ENCODE measurements at places on chromosomes 12 and 14.

DNA sequence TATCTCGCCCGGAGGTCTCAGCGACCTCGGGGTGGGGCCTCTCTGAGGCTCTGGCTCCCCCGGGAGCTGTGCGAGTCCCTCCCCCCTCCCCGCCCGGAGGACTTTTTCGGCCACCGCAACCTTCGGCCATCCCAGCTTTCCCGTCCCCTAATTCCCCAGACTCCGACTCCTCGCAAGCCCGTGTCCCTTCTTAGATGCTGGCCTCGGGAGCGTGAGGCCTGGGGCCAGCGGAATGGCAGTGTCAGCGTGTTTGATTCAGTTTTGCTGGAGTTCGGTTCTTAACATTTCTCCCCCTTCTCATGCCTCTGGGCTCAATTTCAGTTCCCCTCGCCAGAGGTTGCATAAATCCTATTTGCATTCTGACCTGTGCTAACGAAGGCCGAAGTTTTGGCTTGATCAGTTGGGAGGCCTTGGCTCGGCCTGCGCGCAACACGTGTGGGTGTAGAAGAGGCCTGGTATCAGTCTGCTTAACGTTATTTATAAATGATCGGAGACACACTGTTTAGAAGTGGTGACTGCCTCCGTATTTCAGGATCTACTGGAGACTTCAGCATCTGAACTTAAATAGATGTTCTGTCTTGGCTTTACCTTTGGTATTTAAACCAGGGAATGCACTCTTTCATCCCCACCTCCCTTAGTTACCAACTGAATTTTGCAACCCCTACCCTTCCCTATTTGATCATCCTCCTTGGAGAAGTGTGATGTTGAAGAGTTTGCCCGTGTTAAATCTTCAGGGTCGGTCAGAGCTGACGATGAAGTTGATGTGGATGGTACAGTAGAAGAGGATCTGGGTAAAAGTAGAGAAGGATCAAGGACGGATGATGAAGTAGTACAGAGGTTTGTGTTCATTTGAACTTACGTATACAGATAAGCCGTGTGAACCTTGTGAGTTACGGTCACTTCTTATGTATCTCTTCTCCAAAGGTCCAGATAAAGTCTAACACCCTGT lies 851 bp downstream of the HSP90B1 start:
- DNase-seq, result peak; percentile 5

DNA sequence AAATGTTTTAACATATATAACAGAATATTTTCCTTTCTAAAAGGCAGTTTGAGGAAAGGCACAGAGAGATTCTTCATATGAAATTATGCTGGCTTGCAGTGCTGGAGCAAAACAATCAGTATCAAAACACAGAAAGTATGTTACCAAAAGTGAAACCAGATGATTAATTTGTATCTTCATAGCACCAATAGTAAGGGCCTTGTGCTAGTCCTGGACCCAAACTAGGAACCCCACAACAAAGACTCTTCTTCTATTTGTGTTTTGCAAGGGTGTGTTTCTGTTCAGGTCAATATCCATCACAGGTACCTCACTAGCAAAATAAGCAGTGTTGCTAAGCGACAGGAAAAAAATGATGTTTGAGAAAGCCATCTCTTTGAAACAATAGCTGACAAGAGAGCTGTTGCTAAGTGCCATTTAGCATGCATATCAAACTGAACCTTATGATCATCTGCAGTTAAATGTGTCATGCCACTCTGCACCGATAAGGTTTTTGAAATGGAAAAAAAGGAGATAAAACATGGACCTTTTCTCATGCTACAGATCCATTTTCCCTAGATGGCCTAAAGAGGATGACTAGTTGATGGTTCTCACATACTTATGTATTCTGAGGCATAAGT lies 196.2 kb upstream of the ALG10 start:
- DNase-seq, result no peak

GRCh38 chr14:42047421-42048055 lies 440.9 kb downstream of the LRFN5 start:
- DNase-seq, result no peak

- no peak for DNase-seq
These were observed 49.1 kb downstream of the CCDC85C start for GRCh38 chr14:99554757-99555531.
